ENCODE measurements at places on chromosomes 6 and 20.

- DNase-seq: no peak
Observed at GRCh38 chr6:100479179-100480035, 14.7 kb upstream of the SIM1 start.

- DNase-seq: no peak
Observed at GRCh38 chr6:162237331-162237730, 490.2 kb downstream of the PRKN start.

- no peak for DNase-seq
Observed at GRCh38 chr6:71983131-71983530, 96.8 kb downstream of the RIMS1 start.

- no peak for DNase-seq
Observed at GRCh38 chr6:53578371-53578770, 33.5 kb upstream of the GCLC start.

DNA sequence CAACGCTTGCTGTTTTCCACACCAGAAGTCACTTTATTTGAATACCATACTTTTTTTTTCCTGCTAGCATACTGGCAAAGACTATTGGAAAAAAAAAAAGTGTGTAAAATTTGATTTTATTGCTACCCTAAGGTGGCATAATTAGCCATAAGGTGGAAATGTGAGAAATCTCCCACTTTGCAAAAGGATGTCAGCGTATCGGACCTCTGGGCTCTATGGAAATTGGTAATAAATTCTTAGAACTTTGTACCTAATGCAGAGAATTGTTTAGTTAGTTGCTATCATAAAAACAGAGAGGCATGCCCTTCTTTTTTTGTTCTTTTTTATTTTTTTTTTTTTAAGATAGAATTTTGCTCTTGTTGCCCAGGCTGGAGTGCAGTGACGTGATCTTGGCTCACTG is 63.7 kb upstream of the GMDS start:
- DNase-seq: no peak

GRCh38 chr20:47774131-47774777 is 11.0 kb downstream of the SULF2 start:
- no peak for DNase-seq

DNA sequence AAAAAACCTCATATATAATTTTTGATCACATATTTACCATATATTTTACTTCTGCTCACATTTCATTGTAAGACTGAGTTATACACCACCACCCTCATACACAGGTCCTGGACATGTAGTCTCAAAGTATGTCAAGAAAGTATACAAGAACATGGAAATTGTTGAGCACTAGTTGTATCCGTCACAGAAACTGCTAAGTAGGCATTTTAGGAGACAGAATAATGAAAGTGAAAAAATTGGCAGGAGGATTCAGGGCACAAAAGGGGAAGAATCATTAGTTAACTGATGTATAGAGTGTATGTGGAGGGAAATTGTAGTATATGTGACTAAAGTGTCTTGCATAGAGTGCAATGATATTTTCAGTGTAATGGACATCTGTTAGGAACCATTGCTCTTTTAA is 458.8 kb downstream of the TFAP2B start:
- no peak for DNase-seq

- DNase-seq: no peak
Observed at GRCh38 chr6:101582792-101583191, 189.3 kb downstream of the GRIK2 start.

GRCh38 chr6:97023982-97024381 is 99.5 kb downstream of the KLHL32 start:
- DNase-seq: no peak

- DNase-seq: no peak
Observed at GRCh38 chr6:46440641-46441040, 50.6 kb downstream of the RCAN2 start.

DNA sequence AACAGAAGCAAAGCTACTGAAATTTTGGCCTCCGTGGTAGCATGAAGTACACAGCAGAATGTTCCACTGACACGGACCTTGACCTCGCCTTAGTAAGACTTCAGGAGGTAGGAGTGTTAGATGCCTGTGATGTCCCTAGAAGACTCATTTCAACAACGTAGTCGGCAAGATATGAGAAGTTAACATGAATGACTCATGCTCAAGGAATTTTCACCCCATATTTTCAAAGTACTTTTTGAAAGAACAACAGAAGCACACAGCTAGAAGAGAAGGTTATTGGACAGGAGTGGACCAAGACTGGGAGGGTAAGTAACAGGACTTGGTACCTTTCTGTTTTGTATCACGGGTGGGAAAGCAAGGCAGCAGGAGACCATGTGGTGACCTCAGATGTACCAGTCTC is 78.0 kb downstream of the DZANK1 start:
- DNase-seq: no peak

GRCh38 chr6:46296586-46296985 is 125.8 kb upstream of the ENPP5 start:
- no peak for DNase-seq

DNA sequence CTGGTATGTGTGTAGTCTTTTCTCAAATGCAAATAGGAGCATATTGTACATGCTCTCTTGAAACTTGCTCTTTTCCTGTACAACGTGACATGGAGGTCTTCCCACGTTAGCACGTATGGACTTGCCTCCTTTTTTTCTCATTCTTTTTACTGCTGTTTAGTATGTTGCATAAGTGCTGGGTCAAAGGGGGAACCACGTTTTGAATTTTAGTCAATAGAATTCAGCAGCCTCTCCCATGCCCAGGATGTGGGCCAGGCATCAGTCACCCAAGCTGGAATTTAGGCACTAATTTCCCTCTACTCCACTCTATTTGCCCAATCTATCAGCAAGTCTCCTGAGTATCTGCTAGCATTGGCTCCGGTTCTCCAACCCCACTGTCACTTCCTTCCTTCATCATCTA is 41.5 kb upstream of the RNF24 start:
- DNase-seq: no peak

DNA sequence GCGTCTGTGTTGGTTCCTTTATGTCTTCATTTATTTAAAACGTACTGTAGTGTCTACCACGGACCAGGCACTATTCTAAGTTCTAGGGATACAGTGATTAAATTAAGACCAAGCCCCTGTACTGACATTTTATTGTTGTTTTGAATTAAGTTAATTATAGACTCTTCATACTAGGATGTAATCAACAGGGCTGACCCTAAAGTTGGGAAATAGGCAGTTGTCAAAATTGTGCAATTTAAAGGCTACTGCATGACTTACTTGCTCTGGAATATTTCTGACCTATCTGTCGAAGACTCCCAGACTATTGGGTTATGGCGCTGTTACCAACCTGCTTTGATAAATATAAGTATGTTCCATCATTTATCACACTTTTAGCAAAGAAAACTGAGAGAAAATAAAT is 6.7 kb downstream of the MYO6 start:
- no peak for DNase-seq

DNA sequence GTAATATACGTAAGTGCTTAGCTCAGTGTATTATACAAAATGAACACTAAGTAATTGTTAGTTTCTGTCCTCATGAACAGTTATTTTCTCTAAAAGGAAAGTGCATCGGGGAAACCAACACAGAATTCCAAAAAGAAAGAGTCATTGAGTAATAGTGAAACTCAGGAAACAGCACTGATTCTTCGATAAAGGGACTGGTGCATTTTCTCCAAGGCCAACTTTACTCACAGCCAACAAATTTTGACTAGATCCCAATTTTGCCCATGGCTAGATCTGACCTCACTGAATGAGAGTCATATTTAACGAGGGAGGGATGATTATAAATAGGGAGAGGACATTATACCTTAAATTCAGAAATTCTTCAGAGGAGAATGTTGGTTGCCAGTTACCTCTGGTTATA is 390.9 kb upstream of the NRSN1 start:
- DNase-seq: no peak

GRCh38 chr6:12814015-12814414 is 97.4 kb downstream of the PHACTR1 start:
- DNase-seq: no peak

DNA sequence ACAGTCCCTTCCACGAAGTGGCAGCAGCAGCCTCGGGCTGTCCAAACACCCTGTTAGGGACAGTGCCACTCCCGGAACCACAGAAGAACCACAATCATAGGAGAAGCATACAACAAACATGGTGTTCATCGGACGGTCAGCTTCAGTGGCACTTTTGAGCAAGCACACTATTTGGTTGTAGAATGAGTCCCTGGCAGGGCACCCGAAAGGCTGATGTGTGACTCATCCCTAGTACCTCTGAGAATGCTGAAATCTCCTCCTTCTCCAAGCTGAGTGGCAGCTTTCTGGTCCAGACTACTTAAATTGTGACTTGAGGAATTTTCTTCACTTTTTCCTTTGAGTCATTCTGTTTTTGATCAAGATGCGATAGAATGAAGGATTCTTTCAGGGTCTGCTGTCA is 282.5 kb downstream of the ESR1 start:
- no peak for DNase-seq

GRCh38 chr6:66628917-66629316 is 921.9 kb upstream of the EYS start:
- DNase-seq: no peak

GRCh38 chr6:67031451-67031850 is 1324.4 kb upstream of the EYS start:
- DNase-seq: no peak

DNA sequence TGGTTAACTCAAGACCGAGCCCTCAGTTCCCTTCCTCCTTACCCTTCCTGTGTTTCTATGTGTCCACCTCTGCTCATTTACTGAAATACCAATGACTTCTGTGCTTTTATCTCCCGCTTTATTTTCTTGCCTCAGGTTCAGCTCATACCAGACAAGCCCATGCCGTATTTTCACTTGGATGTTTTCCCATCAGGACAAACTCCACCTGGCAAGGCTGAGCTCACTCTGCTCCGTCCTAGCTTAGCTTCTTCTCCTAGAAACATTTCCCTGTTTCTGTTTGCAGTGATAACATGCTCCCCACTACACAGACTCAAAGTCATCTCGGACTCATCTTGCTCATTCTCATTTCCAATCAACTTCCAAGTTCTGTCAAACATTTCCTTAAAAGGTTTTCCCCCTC is 56.9 kb upstream of the TFB1M start:
- no peak for DNase-seq

- DNase-seq: no peak
Observed at GRCh38 chr6:126764104-126764503, 354.4 kb upstream of the RSPO3 start.

DNA sequence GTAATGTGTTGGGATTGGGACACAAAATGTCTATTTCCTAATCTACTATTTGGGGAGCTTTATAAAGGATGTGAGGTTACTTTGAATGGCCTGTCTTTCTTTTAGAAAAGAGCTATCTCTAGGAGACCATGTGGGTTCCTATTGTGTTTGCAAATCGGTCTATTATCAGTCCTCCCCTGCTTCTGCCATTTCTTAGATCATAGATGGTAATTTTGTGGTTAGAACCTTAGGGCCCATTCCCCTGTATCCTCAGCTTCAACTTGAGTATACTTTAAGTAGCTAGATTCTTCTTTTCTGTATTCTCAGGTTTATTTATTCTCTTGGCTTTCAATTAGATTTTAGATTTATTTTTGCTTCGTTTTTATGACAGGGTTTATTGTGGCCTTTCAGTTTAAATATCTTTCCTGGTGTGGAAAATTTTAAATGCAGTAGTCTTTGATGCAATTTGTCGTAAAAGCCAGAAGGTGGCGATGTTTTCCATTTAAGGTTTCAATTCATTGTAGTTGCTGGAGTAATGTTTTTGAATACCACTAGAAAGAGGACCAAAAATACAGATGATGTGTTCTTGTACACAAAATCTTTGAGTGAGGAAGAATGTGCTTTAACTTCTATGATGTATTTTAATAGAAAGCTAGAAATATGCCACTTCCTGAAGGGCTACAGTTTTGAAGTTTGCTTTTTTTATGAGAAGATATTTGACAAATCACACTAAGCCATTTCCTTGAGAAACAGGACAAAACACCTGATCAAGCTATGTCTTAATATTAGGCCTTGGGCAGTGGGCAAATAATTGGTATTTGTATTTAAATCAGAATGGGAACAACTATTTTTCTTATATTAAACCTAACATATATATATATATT is 20.3 kb downstream of the TBPL1 start:
- no peak for DNase-seq

DNA sequence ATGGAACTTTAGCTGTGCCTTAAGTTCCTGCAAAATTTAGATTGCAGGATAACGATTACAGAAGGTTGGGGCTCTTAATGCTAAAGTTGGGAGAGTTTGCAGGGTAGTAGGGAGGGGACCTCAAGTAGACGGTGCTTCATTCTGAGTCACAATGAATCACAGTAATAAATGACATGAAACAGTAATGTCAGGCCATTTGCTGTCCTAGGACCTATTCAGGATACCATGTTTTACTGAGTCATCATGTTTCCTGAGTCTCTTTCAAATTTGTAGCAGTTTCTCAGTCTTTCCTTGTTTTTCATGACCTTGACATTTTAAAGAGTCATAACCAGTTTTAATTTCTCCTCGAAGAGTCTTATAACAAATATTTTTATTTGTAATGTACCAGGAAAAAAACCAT is 406.9 kb upstream of the MAP3K7 start:
- no peak for DNase-seq

- no peak for DNase-seq
Observed at GRCh38 chr6:168671863-168672546, 231.0 kb downstream of the SMOC2 start.

DNA sequence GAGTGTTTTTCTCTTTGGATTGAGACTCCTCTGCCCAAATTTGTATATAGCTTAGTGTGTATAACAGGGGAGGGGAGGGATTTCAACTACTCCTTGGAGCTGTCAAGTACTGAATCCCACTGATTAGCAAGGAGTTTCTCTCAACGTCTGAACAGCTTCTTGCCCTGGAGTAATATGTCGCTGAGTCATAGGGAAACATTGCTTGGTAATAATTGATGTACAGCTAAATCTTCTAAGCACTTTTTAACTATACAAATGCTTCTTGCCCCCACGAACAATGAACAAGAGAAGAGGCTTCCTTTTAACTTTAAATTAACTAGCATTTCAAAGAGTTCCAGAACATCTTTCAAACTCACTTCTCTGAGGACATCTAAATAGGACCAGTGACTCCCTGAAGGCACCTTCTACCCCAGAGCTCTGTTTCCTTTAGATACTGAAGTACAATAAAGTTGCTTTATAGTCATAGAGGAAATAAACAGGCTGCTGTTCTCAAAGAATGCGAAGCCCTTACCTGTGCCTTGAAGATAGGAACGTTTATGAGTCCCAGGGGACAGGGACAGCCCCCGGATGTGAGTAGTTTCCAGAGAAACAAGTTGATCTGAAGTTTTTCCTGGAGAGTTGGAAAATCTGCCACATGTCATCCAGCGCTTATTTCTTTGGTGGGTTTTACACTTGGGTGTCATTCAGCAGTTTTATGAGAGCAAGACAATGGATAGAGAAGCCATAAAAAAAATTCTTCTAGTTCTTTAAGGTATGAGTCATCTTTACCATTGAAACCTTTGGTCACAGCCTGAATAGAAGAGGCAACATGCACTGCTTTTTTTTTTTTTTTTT is 462.5 kb upstream of the BTBD3 start:
- no peak for DNase-seq

GRCh38 chr6:44042989-44043478 is 84.2 kb downstream of the MRPL14 start:
- no peak for DNase-seq

All from activated T-helper 1 cell treated with Interleukin-2 at 50 U/mL for 16 hours (primary cell).